ENCODE measurements at places on chromosomes 1 and 21.
A peak's percentile ranks its signal among the peaks of the same experiment; 100 is the strongest.

DNA sequence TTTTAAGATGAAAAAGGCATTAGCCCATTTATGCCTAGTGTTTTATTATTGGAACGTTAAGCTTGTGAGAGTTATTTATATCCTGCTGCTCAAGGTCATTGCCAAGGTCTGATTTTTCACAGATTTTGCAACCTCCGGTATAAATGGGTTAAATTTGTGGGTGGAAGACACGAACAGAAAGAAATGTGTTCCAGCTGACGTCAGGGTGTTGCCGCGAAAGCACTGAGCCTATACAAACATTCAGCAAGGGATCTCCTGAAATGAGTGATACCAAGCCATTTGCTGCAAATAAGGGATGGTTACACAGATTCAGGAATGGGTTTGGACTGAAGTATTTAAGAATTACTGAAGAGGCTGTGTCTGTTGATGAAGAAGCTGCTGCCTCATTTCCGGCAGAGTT is 32.2 kb downstream of the TMED5 start:
- no peak for DNase-seq

DNA sequence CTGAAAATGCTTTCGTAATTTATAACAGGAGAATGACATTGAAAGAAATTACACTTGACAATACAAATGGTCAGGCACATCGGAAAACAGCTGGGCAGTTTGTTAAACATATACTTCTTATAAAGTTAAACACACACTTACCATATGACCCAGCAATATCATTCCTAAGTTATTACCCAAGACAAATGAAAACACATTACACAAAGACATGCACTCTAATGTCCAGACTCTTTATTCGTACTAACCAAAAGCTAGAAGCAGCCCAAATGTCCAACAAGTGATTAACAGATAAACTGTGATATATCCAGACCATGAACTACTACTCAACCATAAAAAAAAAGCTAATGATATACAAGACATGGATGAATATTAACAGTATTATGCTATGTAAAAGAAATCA is 8.5 kb downstream of the AKT3 start:
- DNase-seq: no peak

- DNase-seq: no peak
Measured at GRCh38 chr21:42840411-42841155, 38.8 kb downstream of the WDR4 start.

GRCh38 chr1:78250201-78250600 is 204.4 kb downstream of the GIPC2 start:
- DNase-seq: no peak

- DNase-seq: no peak
Measured at GRCh38 chr1:59967780-59968179, 41.2 kb upstream of the CYP2J2 start.

DNA sequence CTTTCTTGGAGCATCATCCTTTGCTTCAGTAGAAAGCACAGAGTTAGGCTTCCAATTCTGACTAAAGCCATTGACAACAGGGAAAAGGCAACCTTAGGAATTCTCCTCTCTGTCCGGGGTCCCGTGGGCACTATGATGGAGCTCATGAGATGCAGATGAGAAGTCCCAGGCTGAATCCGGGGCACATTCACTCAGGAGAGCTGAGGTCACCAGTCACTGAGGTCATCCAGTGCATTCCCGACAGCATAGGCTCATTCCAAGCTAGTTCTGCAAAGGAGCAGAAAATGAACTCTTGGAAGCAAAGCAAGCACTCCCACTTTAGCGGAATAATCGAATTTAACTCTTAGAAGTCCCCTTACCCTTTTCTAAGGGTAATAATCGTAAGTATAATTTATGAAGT is 6.8 kb downstream of the CR1 start:
- DNase-seq: no peak

- no peak for DNase-seq
Measured at GRCh38 chr1:228381356-228381755, 25.3 kb downstream of the TRIM11 start.

- peak; percentile 75 for DNase-seq
Measured at GRCh38 chr1:62307895-62308492, 11.2 kb downstream of the KANK4 start.

Data from BE2C (cell line).